ENCODE measurements at places on chromosomes 1 and 21. TPM values are rescaled to one million over a fixed set of nuclear protein-coding genes. Genes with fewer than 3 reads are reported as not detected.

The ADORA1 gene
- not detected for total RNA-seq

The CR2 gene
- total RNA-seq, result not detected

The PDIK1L gene
- total RNA-seq, result 18.3 TPM

The LCE3D gene
- total RNA-seq, result not detected

The ADGRL4 gene
- not detected for total RNA-seq

The MCOLN2 gene
- total RNA-seq, result 51.8 TPM

GRCh38 chr1:64424412-64424811 is 45.5 kb upstream of the CACHD1 start:
- no peaks in the 10 kb centered on the region for H3K4me1 ChIP-seq
- H3K36me3 ChIP-seq, result no peaks in the 10 kb centered on the region
- peaks cover 6% of the 10 kb centered on the region for H3K27me3 ChIP-seq
- no peak for DNase-seq

- no peak overlapping the region for H3K27ac ChIP-seq
- H3K36me3 ChIP-seq, result no peaks in the 10 kb centered on the region
- H3K4me1 ChIP-seq, result peaks cover 3% of the 10 kb centered on the region
- no peak overlapping the region for H3K4me3 ChIP-seq
Observed at GRCh38 chr1:202046227-202046626, 35.8 kb downstream of the ELF3 start.

- H3K4me3 ChIP-seq, result no peak overlapping the region
- peaks cover 20% of the 10 kb centered on the region for H3K4me1 ChIP-seq
- H3K27me3 ChIP-seq, result peaks cover 91% of the 10 kb centered on the region
- H3K27ac ChIP-seq, result no peak overlapping the region
Observed at GRCh38 chr1:25727635-25728286, 72.2 kb upstream of the SELENON start.

- no peaks in the 10 kb centered on the region for H3K36me3 ChIP-seq
- no peak overlapping the region for H3K4me3 ChIP-seq
- no peaks in the 10 kb centered on the region for H3K27me3 ChIP-seq
Observed at GRCh38 chr1:208628022-208628914, 384.1 kb upstream of the PLXNA2 start.

DNA sequence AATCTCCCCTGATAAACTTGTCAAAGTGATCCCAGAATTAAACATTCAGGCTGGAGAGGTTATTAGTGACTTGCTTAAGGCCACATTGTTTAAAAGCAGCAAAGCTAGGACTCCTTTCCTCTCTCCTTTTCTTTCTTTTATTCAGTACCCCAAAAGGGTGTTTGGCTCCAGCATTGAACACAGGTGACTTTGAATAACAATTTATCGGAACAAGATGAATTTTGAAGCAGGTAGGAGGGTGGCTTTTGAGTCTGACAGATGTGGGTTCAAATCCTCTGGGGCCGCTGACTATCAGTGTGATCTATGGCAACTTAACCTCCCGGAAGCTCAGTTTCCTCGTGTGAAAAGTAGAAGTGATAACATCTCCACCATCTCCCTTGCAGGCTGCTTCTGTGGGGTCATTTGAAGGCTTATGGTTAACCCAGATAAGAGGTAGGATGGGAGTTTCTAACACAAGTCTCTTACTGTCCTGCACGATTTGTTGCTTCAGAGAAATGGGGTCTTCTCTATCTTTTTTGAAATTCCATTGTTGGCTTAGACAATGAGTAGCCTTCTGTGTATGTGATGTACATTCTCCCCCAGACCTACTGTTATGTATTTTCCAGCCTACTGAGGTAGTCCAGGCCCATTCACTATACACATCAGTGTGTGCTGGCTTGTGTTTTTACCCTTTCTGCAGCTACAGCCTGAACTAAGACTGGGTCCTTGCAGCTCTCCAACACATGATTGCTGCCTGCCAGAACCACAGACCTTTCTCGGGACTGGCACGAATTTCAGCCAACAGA is 29.0 kb downstream of the JUN start:
- peaks cover 45% of the 10 kb centered on the region for H3K4me1 ChIP-seq
- peaks cover 1% of the 10 kb centered on the region for H3K27me3 ChIP-seq
- H3K27ac ChIP-seq, result peak overlapping the region; percentile 85
- peak; percentile 70 for DNase-seq
- peaks cover 10% of the 10 kb centered on the region for H3K36me3 ChIP-seq

- no peak overlapping the region for H3K27ac ChIP-seq
- peaks cover 14% of the 10 kb centered on the region for H3K36me3 ChIP-seq
- no peaks in the 10 kb centered on the region for H3K27me3 ChIP-seq
Observed at GRCh38 chr1:157119448-157119847, 18.7 kb downstream of the ETV3 start.

- no peak overlapping the region for H3K4me3 ChIP-seq
- peaks cover 15% of the 10 kb centered on the region for H3K36me3 ChIP-seq
- H3K4me1 ChIP-seq, result peaks cover 21% of the 10 kb centered on the region
- no peaks in the 10 kb centered on the region for H3K27me3 ChIP-seq
Observed at GRCh38 chr21:45535341-45536081, 6.7 kb downstream of the SLC19A1 start.

- H3K4me1 ChIP-seq, result peaks cover 14% of the 10 kb centered on the region
- H3K27ac ChIP-seq, result no peak within 1 kb of the TSS
- peaks cover 1% of the 10 kb centered on the region for H3K36me3 ChIP-seq
Observed at GRCh38 chr1:32464716-32465577, at the start of gene ZBTB8B. Gene ZBTB8B (plus strand): TSS chr1:32465072. CDS start chr1:32470625, 5,553 bp downstream.

DNA sequence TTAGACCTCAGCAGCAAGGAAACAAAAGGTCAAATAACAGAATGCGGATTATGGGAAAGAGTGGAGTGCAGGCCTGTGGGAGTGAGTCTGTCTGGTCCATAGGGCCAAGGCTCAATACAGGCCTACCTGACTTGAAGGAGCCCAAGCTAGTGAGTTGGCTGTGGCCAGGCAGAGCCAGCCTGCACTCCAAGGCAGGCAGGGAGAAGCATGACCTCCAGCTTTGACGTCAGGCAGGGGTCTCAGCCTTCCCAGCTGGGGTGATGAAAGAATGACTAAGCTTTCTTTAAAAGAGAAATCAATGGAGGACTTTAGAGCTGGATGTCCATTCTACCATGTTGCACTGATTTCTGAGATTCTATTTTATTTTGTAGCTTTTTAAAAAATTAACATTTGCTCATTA is 62.8 kb downstream of the RHOU start:
- H3K27ac ChIP-seq, result no peak overlapping the region
- H3K4me1 ChIP-seq, result peaks cover 30% of the 10 kb centered on the region
- no peaks in the 10 kb centered on the region for H3K27me3 ChIP-seq
- DNase-seq, result no peak
- H3K4me3 ChIP-seq, result no peak overlapping the region
- peaks cover 15% of the 10 kb centered on the region for H3K36me3 ChIP-seq

DNA sequence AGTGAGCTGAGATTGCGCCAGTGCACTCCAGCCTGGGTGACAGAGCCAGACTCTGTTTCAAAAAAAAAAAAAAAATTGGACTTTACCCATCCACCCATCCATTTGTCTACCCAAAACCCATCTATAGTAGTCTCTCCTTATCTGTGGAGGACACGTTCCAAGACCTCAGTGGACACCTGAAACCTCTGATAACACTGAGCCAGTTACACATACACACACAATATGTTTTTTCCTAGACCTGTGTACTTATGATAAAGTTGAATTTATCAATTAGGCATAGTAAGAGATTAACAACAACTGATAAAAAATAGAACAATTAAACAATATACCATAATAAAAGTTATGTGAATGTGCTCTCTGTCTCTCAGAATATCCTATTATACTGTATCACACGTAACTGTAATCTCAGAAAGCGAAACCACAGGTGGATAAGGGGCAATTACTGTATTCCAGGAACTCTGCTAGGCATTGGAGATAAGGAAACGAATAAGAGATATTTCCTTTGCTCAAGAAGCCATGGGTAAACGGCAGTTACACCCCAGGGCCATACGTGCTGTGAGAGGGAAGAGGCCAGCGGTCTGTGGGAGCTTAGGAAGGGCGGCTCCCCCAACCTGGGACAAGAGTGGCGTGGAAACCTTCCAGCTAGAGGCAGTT is 84.2 kb upstream of the DISP3 start:
- H3K4me1 ChIP-seq, result peaks cover 3% of the 10 kb centered on the region
- H3K36me3 ChIP-seq, result no peaks in the 10 kb centered on the region
- no peak overlapping the region for H3K4me3 ChIP-seq
- peaks cover 35% of the 10 kb centered on the region for H3K27me3 ChIP-seq
- no peak overlapping the region for H3K27ac ChIP-seq

DNA sequence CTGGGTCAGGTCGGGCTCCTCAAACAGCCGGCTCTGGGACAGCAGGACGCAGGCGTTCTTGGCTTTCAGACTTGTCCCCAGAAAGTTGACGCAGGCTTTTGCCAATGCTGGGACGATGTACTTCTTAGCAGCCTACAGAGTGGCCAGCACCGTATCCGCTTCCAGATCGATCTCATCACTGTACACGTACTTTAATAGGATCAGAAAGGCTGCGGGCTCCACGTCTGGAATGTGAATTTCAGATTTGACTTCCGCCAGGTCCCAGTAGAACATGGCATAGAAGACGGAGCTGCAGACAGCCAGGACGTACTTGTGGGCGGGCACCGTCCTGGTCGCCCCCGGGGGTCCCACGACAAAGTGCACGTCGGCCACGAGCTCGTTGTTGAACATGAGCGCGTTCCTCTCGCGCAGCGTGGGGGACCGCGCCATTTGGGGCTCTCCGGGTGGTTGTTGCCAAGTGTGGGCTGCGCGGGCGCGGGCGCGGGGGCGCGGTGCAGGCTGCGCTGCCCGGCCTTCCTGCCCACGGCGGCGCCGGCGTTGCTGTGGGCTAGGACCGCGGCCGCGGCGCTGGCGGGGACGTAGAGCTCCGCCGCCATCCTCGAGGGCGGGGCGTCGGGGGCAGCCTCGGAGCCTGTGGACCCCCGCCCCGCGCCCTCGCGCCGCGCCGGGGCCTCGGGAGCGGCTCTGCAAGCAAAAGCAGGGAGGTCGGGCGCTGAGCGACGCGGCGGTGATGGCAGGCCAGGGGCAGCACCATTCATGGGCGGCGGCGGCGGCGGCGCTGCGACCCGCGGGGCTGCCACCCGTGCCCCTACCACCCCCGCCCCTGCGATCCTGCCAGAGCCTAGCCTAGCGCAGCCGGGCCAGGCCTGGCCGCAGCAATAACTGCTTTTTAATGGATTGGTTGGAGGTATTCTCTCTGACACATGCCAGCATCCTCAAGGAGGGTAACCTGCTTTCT is 10.6 kb downstream of the CNR2 start:
- DNase-seq, result no peak
- H3K4me3 ChIP-seq, result no peak overlapping the region
- H3K4me1 ChIP-seq, result peaks cover 40% of the 10 kb centered on the region
- H3K27ac ChIP-seq, result no peak overlapping the region
- H3K27me3 ChIP-seq, result peaks cover 56% of the 10 kb centered on the region

DNA sequence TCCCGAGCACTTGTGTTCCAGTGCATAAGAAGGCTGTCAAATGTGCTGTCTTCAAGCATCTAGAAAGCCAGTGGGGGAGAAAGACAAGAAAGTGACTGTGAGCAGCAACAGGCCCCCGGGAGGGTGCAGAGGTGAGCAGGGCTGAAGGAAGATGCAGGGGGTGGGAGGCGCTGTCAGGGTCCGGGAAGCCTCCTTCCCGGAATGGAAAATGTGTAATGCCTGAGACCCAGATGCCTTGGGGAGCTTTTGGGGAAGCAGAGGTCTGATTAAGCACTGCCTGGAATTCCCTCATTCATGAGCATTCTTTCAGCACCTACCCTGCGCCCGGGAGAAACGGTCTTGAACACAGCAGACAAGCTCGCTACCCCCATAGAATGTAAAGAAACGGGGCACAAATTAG is 1.3 kb downstream of the NPHP4 start:
- H3K27ac ChIP-seq, result peak overlapping the region; percentile 79
- DNase-seq, result no peak
- H3K27me3 ChIP-seq, result no peaks in the 10 kb centered on the region
- peaks cover 6% of the 10 kb centered on the region for H3K36me3 ChIP-seq
- peaks cover 22% of the 10 kb centered on the region for H3K4me1 ChIP-seq

- H3K36me3 ChIP-seq, result no peaks in the 10 kb centered on the region
- no peak overlapping the region for H3K27ac ChIP-seq
- H3K4me3 ChIP-seq, result no peak overlapping the region
- DNase-seq, result no peak
Observed at GRCh38 chr21:39519835-39520234, 68.1 kb downstream of the SH3BGR start.

GRCh38 chr1:43913666-43914360 is 19.8 kb upstream of the ARTN start:
- no peaks in the 10 kb centered on the region for H3K27me3 ChIP-seq
- no peak overlapping the region for H3K4me3 ChIP-seq
- H3K36me3 ChIP-seq, result no peaks in the 10 kb centered on the region
- no peaks in the 10 kb centered on the region for H3K4me1 ChIP-seq
- no peak for DNase-seq

- H3K36me3 ChIP-seq, result no peaks in the 10 kb centered on the region
- no peak overlapping the region for H3K27ac ChIP-seq
- no peak for DNase-seq
- H3K27me3 ChIP-seq, result no peaks in the 10 kb centered on the region
Observed at GRCh38 chr1:219477861-219478260, 135.0 kb downstream of the ZC3H11B start.

GRCh38 chr1:204872262-204872881 is 1.7 kb downstream of the NFASC start:
- H3K36me3 ChIP-seq, result no peaks in the 10 kb centered on the region
- peaks cover 5% of the 10 kb centered on the region for H3K4me1 ChIP-seq
- no peak for DNase-seq
- peaks cover 10% of the 10 kb centered on the region for H3K27me3 ChIP-seq

GRCh38 chr1:219726480-219727272 is 113.8 kb upstream of the ZC3H11B start:
- no peak overlapping the region for H3K4me3 ChIP-seq
- no peaks in the 10 kb centered on the region for H3K4me1 ChIP-seq
- H3K36me3 ChIP-seq, result no peaks in the 10 kb centered on the region

DNA sequence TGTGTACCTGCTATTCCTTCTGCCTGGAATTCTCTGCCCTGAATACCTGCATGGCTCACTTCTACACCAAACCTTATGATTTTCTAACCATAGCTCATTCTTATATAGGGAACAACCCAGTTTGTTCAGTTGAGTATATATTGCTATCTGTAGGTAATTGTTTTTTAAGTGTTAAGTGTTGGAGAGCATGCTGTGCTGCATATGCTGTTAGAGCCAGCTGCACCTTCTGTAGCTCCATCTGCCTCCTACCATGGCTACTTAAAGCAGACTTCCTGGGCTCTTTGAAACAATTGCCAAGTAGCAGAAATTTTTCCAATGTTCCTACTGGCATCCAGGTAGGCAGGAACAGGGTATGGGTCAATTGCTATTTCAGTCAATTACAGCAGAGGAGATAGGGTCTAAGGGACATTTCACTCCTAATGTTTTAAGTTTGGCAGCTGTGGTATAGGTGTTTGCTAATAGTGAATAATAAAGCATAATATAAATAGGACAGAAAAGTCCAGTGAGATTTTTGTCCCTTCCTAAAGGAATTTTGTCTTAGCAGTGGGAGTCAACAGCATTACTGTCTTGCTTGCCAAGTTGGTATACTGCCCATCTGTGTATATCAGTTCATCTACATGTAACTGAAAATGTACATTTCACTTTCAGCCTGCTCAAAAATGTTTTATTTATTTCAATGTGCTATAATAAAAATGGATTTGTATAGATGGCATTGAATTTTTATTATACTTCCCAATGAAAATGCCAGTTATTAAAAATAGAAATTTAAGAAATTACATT is 34.0 kb upstream of the C1orf115 start:
- H3K27me3 ChIP-seq, result peaks cover 4% of the 10 kb centered on the region
- H3K4me1 ChIP-seq, result no peaks in the 10 kb centered on the region
- H3K4me3 ChIP-seq, result no peak overlapping the region
- no peak for DNase-seq
